GM12891 (cell line): ENCODE measurements at places on chromosomes 12 and 14.

GRCh38 chr14:50758945-50759344, 72.0 kb downstream of the NIN start:
- no peak for DNase-seq

- no peak for DNase-seq
Observed at GRCh38 chr12:64389154-64389553, 1.4 kb downstream of the C12orf56 start.

GRCh38 chr12:24888813-24889212, 60.1 kb downstream of the BCAT1 start:
- DNase-seq, result no peak

- no peak for DNase-seq
Observed at GRCh38 chr12:77599782-77600467, 230.8 kb upstream of the NAV3 start.
